ENCODE measurements at places on chromosomes 12 and 14.

DNA sequence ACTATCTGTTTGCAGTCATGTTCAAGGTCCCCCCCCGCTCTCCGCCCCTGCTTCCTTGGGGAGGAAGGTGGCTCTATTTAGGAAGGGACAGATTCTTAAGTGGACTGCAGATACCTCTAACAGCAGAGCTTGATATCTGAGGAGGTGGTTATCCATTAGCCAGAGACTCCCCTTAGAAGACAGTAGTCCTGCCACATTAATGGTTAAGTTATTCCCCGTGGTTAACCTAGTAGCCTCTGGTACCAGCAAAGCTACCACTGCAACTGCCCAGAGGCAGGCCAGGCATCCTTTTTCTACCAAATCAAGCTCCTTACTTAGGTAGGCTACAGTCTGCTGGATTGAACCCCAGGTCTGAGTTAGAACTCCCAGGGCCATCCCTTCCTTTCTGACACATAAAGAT lies 162.1 kb upstream of the AVPR1A start:
- no peak for DNase-seq

GRCh38 chr12:104870797-104871196 lies 87.3 kb downstream of the SLC41A2 start:
- no peak for DNase-seq

DNA sequence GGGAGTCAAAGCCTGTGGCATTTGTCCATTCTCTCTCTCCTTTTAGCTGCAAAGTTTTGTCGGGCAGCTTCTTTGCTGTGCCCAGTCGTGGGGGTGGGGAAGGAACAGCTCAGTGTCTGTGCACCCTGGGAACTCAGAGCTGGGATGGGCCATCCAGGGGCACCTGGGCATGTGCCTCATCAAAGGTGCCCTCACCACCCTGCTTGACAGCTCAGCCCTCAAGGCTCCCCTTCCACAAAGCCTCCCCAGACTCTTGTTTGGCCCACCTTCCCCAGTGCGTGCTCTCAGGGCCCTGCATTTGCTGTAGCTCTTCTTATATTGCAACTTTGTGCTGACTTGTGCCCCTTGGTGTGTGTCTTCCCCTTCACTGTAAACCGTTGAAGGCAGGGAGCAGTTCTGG lies 112.6 kb downstream of the ESRRB start:
- no peak for DNase-seq

- no peak for DNase-seq
Measured at GRCh38 chr12:100447381-100447780, 26.3 kb upstream of the NR1H4 start.

DNA sequence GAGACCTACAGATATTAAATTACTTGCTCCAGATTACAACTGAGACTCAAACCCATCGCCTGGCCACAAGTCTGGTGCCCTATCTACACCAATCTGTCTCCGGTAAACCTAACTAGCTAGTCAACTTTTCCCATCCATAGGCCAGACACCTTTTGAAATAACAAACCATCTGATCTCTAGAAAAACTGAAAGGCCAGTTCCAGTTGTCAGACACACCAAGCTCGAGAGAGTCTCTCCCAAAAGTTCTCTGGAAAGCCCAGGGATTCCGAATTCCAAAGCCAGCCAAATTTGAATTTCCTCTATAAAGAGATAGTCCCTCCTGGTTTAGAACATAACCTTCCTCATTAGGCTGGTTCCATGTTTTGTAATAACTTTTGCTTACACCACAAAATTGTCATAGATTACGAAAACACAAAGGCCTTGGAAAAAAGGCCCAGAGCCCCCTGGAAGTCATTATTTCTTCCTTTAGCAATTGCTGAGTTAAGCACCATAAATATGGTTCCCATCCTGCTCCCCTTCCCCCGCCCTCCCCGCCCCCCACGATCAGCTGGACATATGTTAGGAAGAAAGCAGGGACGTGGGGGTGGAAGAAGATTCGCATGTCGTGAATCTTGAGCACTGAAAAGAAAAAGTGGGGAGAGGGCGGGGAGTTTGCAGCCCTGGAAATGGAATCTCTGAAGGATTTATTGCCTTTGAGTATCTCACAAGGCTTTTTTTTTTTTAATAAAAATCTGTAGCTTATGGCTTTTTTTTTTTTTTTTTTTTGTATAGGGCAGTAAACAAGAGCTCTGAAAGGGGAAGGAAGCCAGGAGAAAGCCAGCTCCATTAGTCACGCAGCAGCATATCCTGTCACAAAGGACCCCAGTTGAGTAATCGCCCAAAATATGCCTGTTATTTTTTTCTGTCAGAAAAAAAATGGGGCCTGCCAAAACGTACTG lies 110.4 kb downstream of the ZFP36L1 start:
- no peak for DNase-seq

GRCh38 chr14:21428930-21429329 lies 27.0 kb downstream of the CHD8 start:
- DNase-seq = no peak

GRCh38 chr14:69481815-69482568 lies 2.5 kb upstream of the PLEKHD1 start:
- no peak for DNase-seq

DNA sequence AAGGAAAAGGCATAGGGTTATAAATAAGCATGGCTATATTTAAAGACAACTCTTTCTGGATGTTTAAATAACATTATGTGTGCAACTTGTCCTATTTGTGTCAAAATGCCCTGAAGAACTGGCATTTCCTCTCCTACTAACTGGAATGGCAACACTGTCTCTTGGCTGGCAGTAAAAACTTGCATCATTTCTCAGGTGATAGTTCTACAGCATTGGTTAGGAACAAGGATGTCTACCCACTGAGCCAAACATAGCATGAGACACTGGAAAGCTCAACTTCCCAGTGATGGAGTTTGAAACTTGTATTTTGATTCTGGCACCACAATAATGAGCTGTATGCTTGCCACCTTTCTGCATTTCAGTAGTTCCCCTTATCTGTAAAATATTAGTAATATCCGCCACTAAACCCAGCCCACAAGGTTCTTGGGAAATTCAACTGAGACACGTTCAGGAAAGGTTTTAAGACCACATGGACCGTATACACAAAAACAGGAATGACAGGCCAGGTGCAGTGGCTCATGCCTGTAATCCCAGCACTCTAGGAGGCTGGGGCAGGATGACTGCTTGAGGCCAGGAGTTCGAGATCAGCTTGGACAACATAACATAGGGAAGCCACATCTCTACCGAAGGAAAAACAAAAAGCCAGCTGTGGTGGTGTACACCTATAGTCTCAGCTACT lies 5.1 kb downstream of the SLC38A2 start:
- DNase-seq = no peak

- no peak for DNase-seq
Measured at GRCh38 chr14:105689722-105690121, 163.3 kb downstream of the TMEM121 start.

DNA sequence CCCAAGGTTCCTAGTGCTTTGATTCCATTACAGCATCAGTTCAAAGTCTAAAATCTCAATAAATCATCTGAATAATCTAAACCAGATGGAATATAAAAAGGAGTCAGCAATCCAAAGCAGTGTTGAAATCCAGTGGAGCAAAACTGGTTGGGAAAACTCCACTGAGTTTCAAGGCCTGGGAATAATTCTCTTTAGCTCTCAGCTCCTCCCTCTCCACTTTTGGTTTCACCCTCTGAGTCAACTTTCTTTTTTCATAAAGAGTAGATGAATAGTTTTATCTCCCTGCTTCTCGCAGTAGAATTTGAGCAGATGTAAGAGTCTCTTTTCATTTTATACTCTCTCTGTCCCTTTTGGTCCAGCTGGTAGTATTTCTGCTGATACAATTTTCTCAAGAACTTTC lies 338.6 kb downstream of the APAF1 start:
- DNase-seq = no peak

DNA sequence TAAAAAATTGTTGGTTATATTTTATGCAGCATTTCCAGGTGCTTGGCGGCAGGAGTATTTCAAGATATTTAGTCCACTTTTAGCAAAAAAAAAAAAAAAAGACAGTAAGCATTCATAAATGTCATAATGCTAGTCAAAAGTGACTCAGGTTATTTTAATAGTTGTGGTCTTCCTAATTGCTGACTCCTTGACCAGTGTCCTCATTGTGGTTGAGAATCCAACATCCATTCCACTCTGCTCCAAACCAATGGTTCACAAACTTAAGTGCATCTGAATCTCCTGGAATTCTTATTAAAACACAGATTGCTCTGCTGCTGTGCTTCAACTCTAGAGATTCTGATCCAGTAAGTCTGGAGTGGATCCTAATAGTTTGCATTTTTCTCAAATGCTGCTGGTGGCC lies 71.4 kb downstream of the AKAP6 start:
- DNase-seq = no peak

GRCh38 chr14:69059658-69060623 lies 80.8 kb upstream of the ACTN1 start:
- no peak for DNase-seq

DNA sequence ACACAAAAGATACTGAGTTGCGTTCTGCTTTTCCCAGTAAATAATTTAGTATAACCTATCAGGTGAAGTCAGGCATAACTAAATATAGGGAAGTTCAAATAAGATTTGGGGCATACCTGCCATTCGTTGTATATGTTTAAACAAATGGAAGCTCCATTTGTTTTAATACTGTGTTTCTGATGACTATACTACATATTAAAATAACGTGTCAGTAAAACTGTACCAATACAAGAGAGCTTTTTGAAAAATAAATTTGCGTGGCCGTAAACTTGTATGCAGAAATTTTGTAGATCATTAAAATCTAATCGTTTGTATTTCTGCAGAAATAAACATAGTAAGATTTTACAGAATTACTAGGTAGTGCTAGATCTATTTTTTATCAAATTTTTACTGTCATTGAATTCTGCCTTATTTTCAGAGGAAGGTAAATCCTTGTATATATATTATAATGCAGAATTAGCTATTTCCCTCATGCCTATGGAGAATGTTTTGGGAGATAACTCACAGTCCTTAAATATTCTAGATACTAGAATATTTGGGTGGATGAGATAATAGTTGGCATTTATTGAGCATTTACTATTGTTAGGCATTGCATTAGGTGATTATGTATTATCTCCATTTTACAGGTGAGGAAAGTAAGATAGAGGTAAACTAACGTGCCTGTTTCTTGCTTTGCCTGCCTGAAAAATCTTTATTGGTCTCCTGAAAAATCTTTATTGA lies 1.5 kb downstream of the SCFD1 start:
- DNase-seq = no peak

- no peak for DNase-seq
Measured at GRCh38 chr14:97878727-97879126, 1081.5 kb downstream of the VRK1 start.

GRCh38 chr12:49296836-49297694 lies 2.1 kb downstream of the PRPH start:
- peak; percentile 41 for DNase-seq

GRCh38 chr14:104852280-104852663 lies 12.8 kb upstream of the CEP170B start:
- DNase-seq = no peak

DNA sequence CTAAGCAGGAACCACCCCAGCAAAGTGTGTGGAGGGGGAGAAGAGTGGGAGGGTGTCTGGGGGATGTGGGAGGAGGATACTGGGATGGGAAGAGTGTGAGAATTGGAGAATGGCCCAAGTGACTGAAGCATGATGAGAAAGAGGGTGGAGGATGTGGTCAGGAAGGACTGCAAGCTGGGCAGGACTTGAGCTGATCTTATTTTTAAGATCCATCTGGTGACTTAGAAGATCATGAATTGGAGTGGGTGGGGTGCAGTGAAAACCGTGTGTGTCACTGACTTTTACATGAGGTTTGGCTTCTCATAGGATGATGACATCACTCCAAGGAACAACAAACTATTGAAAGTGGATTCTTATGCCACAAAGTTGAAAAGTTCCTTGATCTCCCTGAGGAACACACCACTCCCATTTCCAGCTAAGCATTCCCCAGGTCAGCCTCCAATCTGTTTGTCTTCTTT lies 287.5 kb downstream of the GALC start:
- no peak for DNase-seq

GRCh38 chr12:117790198-117790597 lies 178.6 kb downstream of the KSR2 start:
- no peak for DNase-seq

DNA sequence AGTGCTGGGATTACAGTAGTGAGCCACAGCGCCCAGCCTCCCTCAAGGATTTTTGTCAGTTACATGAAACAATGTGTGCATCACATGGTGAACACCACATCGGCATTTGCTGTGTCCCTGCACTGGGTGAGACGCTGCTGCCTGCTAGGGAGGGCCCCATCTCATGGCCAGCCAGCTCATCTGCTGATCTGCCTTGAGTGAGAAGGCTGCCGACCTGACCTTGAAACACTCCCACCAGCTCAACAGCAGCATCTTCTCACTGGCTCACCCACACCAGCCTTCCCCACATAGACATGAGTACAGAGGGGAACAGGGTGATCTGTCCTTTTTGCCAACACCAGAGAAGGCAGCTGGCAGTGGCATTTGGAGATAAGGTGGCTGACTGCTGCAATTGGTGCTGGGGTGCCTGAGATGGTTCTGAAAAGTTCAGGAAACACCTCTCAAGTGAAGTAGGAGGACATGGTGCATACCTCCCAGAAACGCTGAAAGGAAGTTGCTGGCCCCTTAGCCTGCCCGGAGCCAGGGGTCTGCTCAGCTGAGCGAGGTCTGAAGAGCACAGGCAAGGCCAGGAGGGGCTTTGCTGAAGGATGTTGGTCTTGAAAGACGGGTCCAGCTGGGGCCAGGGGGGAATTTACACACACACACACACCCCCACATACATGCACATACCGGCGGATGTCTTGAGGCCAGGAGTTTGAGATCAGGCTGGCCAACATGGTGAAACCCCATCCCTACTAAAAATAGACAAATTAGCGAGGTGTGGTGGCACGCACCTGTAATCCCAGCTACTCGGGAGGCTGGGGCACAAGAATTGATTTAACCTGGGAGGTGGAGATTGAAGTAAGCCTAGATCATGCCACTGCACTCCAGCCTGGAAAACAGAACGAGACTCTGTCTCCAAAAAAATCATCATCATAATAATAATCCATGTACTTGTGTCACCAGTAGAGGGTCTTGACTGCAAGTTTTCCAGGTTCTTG lies 14.3 kb upstream of the PPP1R13B start:
- no peak for DNase-seq

- peak; percentile 8 for DNase-seq
Measured at GRCh38 chr12:131950182-131950913, 606 bp downstream of the EP400 start.

- no peak for DNase-seq
Measured at GRCh38 chr14:38135106-38135867, 72.4 kb upstream of the SSTR1 start.

All from stimulated activated CD4-positive, alpha-beta T cell treated with anti-CD3 and anti-CD28 coated beads, Interleukin-12 subunit alpha, Interleukin-12 subunit beta, amount 100 ng/mL, for 24 hours (primary cell).